ENCODE measurements at places on chromosomes 6 and 20.
A peak's percentile ranks its signal among the peaks of the same experiment; 100 is the strongest.

GRCh38 chr6:39361657-39362486 is 39.4 kb upstream of the KCNK16 start:
- peak; percentile 76 for DNase-seq

DNA sequence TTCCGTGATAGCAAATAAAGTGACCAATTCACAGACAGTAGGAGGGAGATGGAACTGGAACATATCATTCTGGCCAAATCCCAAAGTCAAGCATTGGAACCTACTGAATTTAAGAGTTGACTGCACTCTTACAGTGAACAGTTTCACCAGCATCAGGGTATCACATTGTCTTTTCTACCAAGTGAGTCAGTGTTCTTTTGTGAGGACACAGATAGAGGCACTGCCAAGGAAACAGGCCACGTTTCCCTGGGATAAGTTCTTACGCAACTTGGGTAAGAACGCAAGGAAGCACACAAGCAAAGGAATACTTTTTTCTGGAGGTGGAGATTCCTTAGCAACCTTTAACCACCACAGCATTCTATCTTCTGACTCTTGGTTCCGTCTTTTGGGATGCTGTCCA is 28.6 kb upstream of the ENPP5 start:
- no peak for DNase-seq

DNA sequence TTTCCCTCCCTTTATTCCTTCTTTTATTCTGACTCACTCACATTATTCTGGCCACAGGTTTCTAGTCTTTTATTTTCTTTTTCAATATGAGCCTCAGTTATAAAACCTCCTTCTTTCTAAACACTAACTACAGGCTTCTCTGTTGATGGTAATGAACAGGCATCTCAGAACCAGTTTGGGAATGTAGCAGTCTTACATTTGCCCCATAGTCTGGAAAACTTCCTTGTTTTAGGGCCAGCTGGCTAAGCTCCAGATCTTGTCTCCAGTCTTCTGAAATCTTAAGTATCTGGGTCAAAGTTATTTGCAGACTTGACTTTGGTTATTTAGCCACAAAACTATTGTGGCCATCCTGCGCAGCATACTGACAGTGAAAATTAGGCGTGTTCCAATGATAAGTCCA is 97.0 kb upstream of the MAN1A1 start:
- no peak for DNase-seq

DNA sequence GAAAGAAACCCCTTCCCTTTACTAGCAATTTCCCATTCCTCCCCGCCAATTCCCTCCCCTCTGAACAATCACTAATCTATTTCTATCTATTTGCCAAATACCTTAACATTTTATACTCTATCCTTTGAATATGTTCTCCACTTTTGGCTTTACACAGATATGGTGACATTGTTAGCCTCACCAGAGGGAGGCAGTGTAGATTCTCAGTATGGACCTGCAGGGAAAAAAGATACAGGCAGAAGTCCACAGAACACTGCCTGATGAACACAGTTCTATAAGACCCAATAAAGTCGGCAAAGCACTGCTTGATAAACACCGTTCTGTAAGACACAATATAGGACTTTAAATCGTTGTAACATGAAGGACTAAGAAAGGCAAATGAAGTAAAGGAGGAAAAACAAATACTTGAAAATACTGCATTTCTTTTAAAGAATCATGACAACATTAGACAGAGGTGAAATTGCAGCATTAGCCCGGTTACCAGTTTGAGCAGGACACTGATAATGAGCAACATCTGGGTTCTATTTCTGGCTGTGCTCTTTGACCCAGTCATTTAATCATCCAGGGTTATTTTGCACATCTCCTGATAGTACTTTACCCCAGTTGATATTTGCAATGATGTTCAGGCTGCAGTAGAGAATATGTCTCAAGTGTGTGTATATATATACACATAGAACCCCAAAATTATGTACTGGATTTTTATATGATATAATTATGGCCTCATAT is 296.8 kb downstream of the UTRN start:
- DNase-seq = peak; percentile 23

DNA sequence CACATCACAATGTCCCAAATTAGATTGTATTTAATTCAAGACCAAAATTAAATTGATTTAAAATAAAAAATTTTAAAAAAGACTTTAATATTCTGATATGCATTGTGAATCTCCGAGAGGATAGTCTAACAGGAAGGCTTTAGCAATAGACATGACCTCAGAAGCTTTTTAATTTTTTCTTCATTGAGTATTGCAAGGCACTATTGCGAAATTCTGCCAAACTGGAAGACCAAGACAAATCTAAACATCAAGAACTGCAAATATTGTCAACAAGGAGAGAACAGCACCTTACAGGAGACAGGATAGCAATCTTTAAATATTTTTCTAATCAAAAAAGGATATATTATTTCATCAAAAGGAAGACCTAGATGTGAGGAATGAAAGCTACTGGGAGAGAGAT is 56.9 kb downstream of the BMP5 start:
- DNase-seq = no peak

GRCh38 chr6:138655828-138656227 is 117.7 kb upstream of the CCDC28A start:
- no peak for DNase-seq

- DNase-seq = no peak
Observed at GRCh38 chr6:166633732-166634535, 6.9 kb upstream of the RPS6KA2 start.

- DNase-seq = no peak
Observed at GRCh38 chr20:47606983-47607613, 105.4 kb downstream of the NCOA3 start.

DNA sequence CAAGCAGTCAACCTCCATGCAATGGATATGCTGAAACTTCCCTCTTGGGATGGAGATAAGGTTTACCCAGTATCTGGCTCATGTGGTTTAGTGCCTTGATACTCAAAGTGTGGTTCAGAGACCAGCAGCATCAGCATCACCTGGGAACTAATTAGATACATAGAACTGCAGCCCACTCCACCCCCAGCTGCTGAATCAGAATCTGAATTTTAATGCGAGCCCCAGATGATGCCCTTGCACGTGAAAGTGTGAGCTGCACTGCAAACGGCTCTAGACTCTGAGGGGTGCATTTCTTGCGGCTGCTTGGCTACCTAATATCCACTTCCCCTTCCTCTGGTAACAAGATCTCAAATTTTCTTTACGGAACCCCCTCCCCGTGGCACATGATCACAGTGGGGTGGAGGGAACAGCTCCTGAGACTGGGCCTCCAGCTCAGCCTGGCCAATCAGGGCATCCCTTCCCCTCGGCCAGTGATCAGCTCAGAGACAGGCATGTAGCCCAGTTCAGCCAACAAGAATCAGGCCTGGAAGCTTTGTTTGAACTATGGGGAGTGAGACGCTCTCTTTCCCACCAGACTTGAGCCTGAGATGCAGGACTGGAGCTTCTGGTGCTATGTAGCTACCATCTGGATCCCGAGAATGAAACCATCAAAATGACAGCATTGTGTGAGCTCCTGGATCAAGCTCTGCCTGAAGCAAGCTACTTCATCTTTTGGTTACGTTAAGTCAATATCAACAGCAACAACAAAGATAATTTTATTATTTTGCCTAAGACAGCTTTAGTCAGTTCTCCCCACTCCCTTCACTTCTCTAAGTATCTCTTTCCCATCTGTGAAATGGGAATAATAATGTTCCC is 12.8 kb downstream of the KCNK15 start:
- DNase-seq = no peak

DNA sequence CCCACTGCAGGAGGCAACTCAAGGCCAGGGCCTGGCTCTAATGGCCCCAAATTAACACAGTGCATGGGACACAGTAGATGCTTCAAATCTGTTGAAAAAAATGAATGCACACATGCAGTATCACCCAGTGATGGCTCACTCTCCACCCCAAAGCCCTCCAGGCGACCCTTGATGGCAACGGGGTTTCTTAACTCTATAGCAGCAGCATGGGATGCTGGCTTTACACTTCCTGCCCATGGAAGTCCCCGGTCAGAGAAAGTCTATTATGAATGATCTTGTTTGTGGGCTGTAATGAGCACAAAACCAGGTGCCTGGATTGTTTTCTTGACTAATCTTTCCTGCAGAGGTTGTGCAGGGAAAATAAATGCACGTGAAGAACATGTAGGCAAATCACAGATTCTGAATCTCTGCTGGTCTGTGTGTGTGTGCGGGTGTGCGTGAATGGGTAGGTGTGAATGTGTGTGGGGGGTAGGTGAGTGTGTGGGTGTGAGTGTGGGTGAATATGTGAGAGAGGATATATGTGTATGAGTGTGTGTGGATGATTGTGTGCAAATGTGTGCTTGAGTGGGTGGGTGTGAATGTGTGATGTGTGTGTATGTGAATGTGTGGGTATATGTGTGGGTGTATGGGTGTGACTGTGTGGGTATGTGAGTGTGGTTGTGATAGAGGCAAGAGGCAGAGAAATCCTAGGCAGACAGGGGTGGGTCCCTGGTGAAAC is 60.1 kb upstream of the MLN start:
- no peak for DNase-seq

- DNase-seq = no peak
Observed at GRCh38 chr6:26431258-26432172, 8.8 kb upstream of the BTN3A3 start.

GRCh38 chr20:41571006-41571405 is 47.2 kb downstream of the CHD6 start:
- no peak for DNase-seq

- DNase-seq = no peak
Observed at GRCh38 chr6:100491952-100492670, 27.4 kb upstream of the SIM1 start.

DNA sequence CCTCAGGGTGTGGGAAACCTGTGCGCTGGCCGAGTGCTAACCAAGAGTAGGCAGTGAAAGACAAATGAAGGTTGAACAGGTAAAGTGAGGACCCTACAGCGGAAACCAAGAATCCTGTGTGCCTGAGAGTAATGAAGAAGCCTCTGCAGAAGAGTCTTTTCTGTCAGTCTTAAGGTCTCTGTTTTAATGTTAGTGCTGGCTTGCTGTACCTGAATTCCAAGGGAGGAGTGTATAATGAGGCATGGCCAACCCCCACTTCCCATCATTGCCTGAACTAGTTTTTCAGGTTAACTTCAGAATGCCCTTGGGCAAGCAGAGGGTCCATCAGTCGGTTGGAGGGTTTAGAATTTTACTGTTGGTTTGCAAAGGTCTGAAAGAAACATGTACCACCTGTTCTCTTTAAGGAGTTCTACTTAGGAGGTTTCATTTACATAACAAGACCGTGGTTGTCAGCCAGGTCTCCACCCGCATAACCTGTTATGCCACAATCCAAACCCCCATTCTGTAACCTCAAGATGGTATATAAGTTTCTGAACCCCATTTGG is 589 bp upstream of the PDCD2 start:
- DNase-seq = no peak

GRCh38 chr6:17224056-17224455 is 57.1 kb upstream of the RBM24 start:
- DNase-seq = no peak

DNA sequence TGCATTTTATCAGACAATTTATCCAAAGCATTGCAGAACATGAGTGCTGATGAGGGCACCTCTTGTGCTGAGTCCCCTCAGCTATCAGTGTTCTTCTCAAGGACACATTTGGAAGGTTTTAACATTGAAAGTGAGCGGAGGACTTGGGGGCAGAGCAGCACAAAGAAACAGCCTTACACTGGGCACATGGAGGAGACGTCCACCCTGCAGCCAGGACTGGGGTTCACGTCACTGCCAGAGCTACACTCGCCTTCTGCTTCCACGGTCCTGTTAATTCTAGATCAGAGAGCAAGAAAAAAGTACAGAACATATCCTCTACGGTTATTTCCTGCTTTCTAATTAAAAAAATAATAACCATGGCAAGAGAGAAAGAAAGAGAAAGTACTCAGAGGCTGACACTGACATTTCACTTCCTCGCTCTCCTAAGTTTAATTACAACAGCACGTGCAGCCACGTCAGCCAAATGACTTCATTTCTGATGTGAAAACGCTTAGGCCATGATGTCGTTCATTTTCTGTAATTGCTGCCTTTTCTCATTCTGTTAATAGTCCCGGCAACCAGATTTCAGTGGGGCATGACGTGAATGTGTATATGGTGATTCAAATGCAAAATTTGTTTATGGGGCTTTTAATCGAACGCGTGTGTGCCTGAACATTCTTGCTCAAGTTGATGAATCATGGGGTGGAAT is 5.1 kb downstream of the PRND start:
- no peak for DNase-seq

- DNase-seq = no peak
Observed at GRCh38 chr20:41509316-41510200, 108.6 kb downstream of the CHD6 start.

DNA sequence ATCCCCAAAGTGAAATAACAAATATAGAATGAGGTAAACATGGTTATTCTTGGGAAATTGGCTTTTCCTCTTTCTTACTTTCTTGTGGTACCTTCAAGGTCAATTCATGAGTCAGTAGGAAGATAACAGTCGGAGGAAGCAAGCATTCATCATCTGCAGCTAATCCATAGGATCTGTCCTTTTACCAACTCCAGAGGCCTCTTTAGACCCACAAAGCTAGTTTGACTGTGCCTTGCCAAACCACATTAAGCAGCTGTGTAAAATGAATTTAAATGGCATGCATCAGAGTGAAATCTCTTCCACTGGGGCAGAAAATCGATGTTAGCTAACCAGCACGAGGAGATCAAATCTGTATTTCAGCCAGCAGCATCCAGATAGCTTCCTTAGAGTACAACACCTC is 171.3 kb downstream of the TMEM242 start:
- no peak for DNase-seq

DNA sequence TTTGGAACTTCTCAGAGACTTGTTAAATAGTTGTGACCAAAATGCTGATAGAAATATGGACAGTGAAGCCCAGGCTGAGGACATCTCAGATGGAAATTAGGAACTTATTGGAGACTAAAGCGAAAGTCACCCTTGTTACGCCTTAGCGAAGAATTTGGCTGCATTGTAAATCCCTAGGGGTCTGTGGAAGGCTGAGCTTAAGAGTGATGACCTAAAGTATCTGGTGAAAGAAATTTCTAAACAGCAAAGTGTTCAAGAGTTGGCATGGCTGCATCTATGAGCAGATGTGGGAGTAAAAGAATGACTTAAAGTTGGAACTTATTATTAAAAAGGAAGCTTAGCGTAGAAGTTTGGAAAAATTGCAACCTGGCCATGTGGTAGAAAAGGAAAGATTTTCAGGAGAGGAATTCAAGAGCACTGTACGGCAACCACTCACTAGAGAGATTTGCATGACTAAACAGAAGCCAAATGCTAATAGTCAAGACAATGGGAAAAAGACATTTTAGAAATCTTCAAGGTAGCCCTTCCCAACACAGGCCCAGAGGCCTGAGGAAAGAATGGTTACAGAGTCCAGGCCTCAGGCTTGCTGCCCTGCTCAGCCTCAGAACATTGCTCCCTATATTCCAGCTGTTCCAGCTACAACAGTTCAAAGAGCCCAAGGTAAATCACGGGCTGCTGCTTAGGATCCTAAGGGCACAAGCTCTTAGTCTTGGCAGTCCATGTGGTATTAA is 61.6 kb upstream of the TNFRSF21 start:
- DNase-seq = no peak

- no peak for DNase-seq
Observed at GRCh38 chr20:36308353-36308752, 2.2 kb downstream of the DLGAP4 start.
